Activated T-helper 17 cell treated with anti-CD3 and anti-CD28 coated beads, Interleukin-2, amount 50 U/mL, for 72 hours (primary cell): ENCODE measurements at places on chromosomes 6 and 20. TPM values are rescaled to one million over a fixed set of nuclear protein-coding genes. Genes with fewer than 3 reads are reported as not detected.

NOX3 gene
- total RNA-seq, result not detected

PEX6 gene
- total RNA-seq, result 9.6 TPM

PBOV1 gene
- total RNA-seq, result not detected

NOTCH4 gene
- 2.3 TPM for total RNA-seq

DNA sequence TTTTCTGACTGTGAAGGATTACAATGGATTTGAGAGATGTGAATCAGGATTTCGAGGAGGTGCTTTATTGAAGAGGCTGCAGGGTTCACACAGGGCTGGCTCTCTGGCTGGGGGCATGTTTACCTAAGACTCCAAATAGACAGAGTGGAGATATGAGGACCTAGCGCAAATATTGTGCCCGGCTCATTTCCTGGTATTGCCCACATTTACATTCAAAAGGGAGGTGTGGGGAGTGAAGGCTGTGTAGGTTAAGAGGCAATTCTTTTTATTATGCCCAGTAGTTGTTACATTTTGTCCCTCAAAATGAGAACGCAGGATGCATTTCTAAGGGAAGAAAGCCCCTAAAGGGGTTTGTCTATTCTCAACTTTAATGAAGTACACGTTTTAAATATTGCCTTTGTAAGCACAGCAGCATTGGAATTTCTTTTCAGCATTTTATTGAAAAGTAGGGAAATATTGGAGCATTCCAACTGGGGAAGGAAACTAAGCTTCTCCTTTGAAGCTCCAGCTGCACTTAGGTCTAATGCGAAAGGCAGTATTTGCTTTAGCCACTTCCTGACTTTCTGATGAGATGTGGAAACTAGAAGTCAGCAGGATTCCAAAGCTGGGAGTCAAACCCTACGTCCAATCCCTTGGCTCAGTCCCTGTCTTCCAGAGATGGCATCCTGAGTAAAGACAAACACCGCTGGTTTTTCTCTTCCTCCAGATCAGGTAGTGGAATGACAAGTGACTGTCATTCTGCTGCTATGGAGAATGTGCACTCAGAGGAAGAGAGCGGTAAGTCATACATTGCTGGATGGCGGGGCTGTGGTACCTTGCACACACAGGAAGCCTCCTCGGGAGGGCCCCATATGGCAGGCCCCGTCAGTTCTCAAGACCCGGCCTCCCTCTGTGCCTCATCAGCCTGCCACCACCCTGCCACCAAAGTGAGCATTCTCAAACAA, 70.7 kb downstream of the MYB start:
- no peak overlapping the region for H3K27ac ChIP-seq
- ATAC-seq, result peak; percentile 40
- no peaks in the 10 kb centered on the region for H3K4me1 ChIP-seq
- H3K4me3 ChIP-seq, result no peak overlapping the region

GRCh38 chr20:57118107-57118769, 148.2 kb downstream of the BMP7 start:
- H3K4me3 ChIP-seq, result no peak overlapping the region
- no peaks in the 10 kb centered on the region for H3K4me1 ChIP-seq
- H3K27me3 ChIP-seq, result peaks cover 5% of the 10 kb centered on the region

DNA sequence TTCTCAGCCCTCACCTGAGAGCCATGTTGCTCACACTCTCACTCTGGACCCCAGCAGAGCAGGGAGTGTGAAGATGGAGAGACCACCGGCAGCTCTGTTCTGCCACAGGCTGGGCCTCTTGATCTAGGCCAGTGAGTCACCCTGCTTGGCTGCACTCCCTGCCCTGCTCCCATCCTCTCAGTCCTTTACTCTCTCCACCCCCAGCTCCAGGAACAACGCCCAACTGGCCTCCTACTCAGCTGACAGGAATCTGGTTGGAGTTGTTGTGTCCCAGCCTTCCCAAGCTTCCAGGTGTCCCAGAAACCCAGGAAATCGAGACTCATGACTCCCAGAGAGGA, at the start of gene PSORS1C1:
TSS of gene PSORS1C1 (plus strand) at position 260 of the 338 bp plus-strand sequence. CDS start 14,833 bp downstream, outside the sequence.
- peaks cover 9% of the 10 kb centered on the region for H3K27me3 ChIP-seq
- H3K36me3 ChIP-seq, result no peaks in the 10 kb centered on the region
- peaks cover 7% of the 10 kb centered on the region for H3K4me1 ChIP-seq

- H3K27me3 ChIP-seq, result peaks cover 15% of the 10 kb centered on the region
- H3K4me3 ChIP-seq, result no peak overlapping the region
- ATAC-seq, result no peak
- H3K4me1 ChIP-seq, result no peaks in the 10 kb centered on the region
- H3K27ac ChIP-seq, result no peak overlapping the region
- no peaks in the 10 kb centered on the region for H3K36me3 ChIP-seq
Observed at GRCh38 chr6:34104186-34104585, 41.7 kb downstream of the GRM4 start.

- peak overlapping the region; percentile 89 for H3K27ac ChIP-seq
- peaks cover 23% of the 10 kb centered on the region for H3K4me1 ChIP-seq
- H3K36me3 ChIP-seq, result peaks cover 76% of the 10 kb centered on the region
- no peaks in the 10 kb centered on the region for H3K27me3 ChIP-seq
- H3K4me3 ChIP-seq, result peak overlapping the region; percentile 96
Observed at GRCh38 chr6:31837369-31838113, 10.0 kb downstream of the HSPA1B start.

GRCh38 chr6:42916288-42916687, 435 bp downstream of the PTCRA start:
- no peaks in the 10 kb centered on the region for H3K4me1 ChIP-seq
- ATAC-seq, result no peak
- no peak overlapping the region for H3K27ac ChIP-seq

DNA sequence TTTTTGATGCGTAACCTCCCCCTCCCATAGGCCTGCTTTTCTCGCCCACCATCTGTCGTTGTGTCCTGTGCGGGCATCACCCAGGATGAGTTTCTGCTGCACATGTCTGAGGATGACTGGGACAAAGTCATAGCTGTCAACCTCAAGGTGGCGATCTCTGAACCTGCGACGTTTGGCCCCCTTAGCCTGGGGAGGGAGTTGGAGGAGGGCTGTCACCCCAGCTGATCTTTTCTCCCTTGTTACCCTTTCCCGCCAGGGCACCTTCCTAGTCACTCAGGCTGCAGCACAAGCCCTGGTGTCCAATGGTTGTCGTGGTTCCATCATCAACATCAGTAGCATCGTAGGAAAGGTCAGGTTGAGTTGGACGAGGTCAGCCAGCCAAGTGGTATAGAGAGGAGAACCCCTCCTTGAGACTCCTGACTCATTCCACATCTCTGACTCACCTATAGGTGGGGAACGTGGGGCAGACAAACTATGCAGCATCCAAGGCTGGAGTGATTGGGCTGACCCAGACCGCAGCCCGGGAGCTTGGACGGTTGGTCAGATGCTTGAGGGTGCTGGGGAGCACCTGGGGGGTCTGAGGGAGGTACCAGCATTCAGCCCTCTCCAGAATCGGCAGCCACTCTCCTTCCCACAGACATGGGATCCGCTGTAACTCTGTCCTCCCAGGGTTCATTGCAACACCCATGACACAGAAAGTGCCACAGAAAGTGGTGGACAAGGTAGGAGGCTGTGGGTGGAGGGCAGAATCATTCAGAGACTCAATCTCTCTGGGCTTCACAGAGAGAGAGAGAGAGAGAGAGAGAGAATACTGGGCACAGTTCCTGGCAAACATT, 954 bp downstream of the HSD17B8 start:
- peak; percentile 75 for ATAC-seq
- peaks cover 57% of the 10 kb centered on the region for H3K4me1 ChIP-seq
- no peaks in the 10 kb centered on the region for H3K27me3 ChIP-seq
- H3K4me3 ChIP-seq, result peak overlapping the region; percentile 100

GRCh38 chr6:32460528-32460927, 20.8 kb downstream of the HLA-DRA start:
- H3K36me3 ChIP-seq, result no peaks in the 10 kb centered on the region
- no peak for ATAC-seq
- peak overlapping the region; percentile 52 for H3K4me3 ChIP-seq
- H3K27ac ChIP-seq, result no peak overlapping the region
- peaks cover 52% of the 10 kb centered on the region for H3K27me3 ChIP-seq
- peaks cover 5% of the 10 kb centered on the region for H3K4me1 ChIP-seq
